ENCODE measurements at places on chromosomes 1 and 21.

- no peak for DNase-seq
Measured at GRCh38 chr1:5648410-5649165, 343.6 kb downstream of the NPHP4 start.

DNA sequence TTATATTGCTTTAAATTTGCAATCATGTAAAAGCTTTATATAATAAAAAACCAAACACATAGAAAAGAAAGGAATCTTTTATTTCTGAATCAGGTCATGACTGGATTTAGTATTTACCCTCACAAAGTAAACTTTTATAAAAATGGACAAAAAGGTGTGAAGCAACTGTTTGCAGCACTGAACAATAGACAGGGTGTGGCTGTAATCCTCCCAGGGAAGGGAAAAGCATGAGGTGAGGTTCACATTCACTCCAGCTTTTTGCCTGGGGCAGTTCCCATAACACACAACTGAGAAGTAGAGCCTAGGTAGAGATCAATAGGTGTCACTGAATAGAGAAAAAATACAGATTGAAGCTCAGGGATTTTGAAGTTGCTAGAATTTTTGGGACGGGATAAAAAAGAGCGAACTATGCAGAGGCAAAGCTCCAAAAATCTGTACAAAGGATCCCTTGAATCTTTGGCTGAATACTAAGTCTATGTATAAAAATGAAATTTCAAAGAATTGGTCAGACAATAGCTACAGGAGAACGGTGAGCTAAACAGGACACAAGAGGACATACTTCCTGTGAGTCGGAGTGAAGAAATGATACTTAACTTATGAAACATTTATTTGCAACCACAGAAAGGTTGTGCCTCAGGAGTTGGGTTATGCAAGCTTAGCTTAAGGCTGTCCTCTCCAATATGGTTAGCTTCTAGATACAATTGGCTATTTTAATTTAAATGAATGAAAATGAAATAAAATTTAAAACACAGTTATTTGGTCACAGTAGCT is 162.0 kb upstream of the ZP4 start:
- DNase-seq = no peak

- no peak for DNase-seq
Measured at GRCh38 chr1:215594640-215595039, 27.5 kb downstream of the KCTD3 start.

DNA sequence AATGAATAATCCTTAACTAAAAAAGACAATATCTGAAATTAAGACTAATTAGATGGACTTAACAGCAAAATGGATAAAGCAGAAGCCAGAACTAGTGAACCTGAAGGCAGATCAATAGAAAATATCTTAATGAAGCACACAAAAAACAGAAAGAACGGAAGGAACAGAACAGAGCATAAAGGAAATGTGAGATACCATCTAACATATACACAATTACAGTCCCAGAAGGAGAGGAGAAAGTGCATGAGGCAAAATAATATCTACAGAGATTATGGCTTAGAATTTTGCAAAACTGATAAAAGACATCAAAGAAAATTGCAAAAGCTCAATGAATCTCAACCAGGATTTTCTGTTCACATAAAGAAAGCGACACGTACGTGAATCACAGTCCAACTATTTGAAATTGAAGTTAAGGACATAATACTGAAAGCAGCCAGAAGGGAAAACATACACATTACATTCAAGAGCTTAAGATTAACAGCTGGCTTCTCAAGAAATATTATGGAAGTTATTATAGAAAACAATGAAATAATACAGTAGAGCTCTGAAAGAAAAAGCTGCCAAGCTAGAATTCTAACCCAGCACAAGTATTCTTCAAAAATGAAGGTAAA is 182.0 kb downstream of the CDC42BPA start:
- no peak for DNase-seq

DNA sequence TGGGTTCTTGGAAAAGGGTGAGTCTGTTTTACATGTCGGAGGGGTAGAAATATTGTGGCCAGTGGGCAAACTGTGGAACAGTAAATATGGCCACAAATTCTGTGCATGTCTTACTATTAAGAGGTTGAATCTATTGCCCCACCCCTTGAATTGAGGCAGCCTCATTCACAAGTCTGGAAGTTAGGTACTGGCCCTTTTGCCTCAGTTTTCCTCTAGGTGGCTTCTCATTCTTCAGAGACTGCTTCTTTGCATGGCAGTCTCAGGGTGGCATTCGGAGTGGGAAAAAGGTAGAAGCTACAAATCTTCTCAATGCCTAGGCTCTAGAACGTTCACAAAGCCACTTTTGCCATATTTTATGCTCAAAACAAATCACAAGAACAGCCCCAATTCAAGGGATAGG is 57.2 kb downstream of the SLC9C2 start:
- no peak for DNase-seq

DNA sequence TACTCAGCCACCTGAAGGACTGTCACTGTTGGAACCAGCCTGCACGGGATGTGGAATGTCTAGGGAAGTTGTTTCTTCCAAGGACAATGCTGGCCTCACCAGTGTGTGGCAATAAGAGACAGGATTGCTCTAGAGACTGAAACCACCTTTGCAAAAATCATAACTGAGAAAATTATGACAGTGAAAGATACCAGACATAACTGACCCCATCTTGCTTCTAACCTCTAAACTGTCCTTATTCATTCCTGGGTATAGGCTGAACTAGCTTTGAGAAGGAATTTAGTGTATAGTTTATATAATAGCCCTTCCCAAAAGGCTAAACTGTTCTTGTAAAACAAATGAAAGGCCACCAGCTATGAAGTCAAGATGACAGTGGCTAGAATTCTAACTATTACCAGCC is 83.6 kb downstream of the IER5 start:
- no peak for DNase-seq

DNA sequence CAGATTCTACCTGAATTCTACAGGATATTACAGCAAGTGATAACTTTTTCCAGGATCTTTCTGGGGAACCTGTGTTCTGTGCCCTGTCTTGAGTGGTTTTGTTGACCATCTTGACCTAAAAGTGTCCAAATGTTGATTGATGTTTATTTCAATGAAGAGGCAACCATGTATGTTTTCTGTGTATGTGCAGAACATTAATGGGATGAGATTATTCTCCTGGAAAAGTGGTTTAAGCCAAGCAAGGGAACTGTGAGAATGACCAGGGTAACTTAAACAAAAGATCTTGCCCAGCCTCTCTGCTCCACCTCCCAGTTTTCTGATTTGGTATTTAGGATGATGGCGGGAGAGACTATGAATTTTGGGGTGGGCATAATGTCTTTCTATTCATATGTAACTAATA is 1.0 kb upstream of the SAMD13 start:
- no peak for DNase-seq

- DNase-seq = no peak
Measured at GRCh38 chr1:76542359-76542758, 324.9 kb upstream of the ST6GALNAC5 start.

DNA sequence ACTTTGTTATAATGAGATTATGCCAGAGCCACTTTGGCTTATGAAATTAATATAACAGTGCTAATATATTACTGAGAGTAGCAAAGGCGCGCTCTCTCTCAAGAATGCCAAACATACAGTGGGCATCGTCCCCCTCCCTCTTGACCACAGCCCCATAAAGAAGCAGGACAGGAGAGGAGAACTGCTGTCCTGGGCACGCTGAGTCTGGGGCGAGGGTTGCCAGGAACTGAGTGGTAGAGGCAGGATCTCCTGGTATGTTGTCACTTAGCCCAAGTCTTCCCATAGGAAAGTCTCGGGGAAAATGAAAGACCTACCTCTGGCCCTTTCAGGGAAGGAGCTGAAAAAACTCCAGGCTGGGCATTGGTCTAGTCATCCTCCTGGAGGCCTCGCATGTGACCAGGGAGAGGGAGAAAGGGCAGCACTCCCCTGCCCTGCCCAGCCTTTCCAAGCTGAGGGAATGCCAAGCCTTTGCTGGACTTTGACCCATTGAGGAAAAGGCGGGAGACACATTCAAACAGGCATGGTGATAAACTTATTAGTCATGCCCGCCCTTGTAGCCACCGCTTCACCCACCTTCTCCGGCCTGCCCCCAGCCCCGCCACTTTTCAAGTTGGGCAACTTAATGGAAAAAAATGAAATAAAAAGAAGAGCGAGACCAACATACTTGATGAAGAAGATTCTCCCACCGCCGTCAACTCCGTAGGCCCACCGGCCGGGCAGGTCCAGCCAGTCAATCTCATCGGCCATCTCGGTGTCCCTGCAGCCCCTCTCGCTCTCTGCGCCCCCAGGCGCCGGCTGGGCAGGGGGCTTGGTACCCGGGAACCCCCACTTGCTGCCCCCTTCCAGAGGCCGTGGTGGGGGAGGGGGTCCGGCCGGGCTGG is 17.4 kb upstream of the PLEKHA6 start:
- DNase-seq = no peak

GRCh38 chr1:215082532-215083382 is at the start of gene KCNK2:
KCNK2 (plus strand) TSS chr1:215082737; CDS start chr1:215083386, 649 bp downstream.
- DNase-seq = peak; percentile 75

DNA sequence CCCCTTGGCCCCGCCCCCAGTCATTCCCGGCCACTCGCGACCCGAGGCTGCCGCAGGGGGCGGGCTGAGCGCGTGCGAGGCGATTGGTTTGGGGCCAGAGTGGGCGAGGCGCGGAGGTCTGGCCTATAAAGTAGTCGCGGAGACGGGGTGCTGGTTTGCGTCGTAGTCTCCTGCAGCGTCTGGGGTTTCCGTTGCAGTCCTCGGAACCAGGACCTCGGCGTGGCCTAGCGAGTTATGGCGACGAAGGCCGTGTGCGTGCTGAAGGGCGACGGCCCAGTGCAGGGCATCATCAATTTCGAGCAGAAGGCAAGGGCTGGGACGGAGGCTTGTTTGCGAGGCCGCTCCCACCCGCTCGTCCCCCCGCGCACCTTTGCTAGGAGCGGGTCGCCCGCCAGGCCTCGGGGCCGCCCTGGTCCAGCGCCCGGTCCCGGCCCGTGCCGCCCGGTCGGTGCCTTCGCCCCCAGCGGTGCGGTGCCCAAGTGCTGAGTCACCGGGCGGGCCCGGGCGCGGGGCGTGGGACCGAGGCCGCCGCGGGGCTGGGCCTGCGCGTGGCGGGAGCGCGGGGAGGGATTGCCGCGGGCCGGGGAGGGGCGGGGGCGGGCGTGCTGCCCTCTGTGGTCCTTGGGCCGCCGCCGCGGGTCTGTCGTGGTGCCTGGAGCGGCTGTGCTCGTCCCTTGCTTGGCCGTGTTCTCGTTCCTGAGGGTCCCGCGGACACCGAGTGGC is at the start of gene SOD1:
TSS of gene SOD1 (plus strand) at position 158 of the 723 bp plus-strand sequence. CDS start at position 235, 77 bp downstream.
- DNase-seq = peak; percentile 95

DNA sequence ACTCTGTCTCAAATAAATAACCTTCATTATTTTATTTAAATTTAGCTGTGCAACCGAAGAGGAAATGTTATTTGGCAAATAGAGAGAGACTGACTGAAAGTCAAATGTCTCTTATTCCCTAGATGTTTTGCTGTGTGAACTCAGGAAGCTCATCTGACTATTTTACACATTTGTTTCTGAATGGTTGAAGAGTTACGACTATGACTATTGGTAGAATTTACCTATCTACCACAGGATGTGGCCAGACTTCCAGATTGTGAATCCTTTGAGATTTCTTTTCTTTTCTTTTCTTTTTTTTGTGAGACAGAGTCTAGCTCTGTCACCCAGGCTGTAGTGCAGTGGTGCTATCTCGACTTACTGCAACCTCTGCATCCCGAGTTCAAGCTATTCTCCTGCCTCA is 5.3 kb upstream of the SDE2 start:
- no peak for DNase-seq

DNA sequence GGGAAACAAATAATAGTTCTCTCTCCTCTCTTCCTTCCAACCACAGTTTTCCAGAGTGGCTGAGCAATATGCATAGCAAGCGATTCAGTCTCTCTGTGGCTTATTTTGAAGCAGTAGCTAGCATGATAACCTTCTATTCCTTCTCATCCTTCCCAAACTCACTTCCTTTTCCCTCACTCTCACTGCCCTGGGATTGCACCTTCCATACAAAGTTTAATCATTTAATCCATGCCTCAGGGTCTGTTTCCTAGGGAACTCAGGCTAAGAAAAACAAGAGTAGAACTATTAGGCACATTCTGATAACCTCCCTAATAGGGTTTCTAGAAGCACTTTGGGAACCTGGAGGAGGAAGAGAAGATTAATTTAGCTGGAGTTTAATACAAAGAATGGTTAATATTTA is 97.7 kb upstream of the S1PR1 start:
- DNase-seq = no peak

DNA sequence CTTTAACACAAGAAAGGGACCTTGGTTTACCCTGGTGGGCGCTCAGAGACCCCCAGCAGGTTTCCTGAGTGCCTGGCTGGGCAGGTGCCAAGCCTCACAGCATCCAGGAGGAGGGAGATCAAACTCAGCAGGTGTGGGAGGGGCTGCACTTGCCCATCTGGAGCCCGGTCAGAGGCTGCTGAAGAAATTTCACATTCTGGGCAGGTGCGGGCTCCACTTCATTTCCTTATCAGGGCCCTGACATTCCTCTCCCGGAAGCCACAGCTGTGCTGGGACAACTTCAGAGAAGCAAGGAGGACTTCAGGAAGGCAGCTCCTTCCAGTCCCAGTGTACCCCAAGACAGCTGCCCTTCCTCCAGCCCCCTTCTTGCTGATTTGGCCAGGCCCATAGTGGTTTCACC is 82.9 kb downstream of the ITPKB start:
- no peak for DNase-seq

DNA sequence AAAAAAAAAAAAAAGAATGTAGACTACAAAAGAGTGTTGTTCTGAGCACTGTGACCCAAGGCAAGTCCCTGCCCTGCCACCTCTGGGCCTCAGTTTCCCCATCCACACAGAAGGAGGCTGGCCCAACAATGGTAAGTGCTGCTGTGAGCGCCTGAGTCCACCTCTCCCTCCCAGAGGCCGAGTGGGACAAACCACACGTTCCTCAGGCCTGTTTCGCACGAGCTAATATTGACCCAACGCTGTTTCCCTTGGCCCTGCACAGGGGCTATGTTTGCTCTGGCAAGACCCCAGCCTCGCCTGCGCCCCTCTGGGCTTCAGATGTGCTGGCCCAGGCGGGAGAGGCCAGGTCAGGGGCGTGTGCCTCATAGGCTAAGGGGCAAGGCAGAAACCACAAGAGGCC is 12.6 kb upstream of the LAPTM5 start:
- no peak for DNase-seq

DNA sequence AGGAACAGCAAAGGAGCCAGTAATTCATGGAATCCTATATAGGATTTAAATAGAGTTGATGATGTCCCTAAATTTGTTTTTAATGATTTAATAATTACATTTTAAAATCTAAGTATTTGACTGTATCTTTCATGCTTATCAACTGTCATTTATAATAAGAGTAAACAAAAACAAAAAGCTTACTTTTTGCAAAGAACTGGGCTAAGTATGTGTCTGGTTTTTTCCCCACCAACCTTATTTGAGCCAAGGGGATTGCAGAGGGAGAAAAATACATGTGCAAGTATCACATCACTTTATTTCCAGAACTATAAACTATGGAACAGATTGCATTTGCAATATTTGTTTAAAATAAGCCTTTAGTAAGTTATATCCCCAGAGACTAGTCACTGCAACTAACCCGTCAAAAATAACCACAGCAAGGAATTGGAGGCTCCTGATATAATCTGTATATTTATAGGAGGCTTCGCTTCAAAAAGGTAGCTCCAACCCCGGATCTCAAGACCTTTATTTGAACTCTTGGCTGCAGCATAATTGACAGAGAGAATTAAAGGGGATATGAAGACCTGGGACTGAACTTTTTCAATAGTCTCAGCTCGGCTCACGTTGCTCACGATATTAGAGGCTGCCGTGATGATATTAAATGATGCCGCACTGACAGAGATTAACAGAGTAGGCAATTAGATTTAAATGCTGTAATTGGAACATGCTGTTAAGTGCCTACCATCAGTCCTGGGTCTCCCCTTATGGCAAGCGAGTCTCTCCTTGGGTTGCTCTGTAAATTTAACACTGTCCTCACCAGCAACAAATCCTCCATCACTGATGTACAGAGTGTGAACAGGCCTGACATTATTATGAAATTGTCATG is 329.1 kb upstream of the NFIA start:
- DNase-seq = no peak

Data from left forelimb (tissue), 1 donor.